Activated CD4-positive, alpha-beta T cell treated with anti-CD3 and anti-CD28 coated beads, Interleukin-2, amount 10 ng/mL, durations not matched to agents 24 days and 14 days (primary cell): ENCODE measurements at places on chromosomes 7 and 10.

- DNase-seq: no peak
These were observed 80.8 kb downstream of the ZNF92 start for GRCh38 chr7:65454469-65454868.

GRCh38 chr7:27992097-27992496, 188.5 kb downstream of the JAZF1 start:
- no peak for DNase-seq

DNA sequence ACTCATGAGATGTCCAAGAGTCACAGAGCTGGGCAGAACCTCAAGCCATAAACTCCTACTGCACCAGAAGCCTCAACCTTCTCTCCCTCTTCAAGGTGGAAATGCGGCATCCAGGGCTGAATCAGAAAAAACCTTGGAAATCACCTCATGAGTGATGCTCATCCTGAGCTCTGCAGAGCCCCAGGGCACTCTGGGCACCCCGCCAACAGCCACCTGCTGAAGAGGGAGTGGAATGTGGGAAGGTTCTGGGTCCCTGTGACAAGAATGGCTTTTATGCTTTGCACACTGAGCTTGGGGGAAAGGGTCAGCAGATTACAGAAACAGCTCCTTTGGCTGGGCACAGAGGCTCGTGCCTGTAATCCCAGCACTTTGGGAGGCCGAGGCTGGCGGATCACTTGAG, 18.8 kb downstream of the NUDT1 start:
- no peak for DNase-seq

GRCh38 chr10:31099094-31099493, 67.4 kb upstream of the ZNF438 start:
- no peak for DNase-seq

DNA sequence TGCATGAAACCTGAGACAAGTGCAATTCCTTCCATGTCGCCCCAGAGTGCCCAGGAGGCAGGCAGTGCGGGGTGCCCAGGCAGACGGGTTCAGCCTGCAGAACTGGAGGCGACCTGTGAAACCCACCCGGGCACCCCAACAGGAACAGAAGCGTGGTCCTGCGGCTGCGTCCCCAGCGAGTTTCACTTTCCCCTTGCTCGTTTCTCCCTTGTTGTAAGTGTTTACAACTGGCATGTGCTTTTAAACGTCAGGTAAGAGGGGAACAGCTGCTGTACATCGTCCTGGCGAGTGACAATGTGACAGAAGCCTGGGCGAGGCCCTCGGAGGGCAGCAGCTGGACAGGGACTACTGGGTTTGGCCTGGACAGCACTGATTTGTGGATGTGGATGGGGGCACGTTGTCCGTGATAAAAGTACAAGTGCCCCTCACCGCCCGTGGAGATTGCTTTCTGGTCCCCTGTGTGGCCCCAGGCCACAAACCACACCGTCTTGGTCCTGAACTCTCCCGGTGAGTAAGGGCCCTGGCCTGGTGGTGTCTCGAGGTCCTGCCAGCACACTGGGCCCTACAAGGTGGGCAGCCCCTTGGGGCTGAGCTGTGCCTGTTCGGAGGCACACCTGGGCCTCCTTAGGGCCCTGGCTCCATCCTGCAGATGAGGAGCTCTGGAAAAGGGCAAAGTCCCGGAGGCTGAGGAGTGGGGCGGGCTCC, 4.0 kb downstream of the VENTX start:
- peak; percentile 81 for DNase-seq

DNA sequence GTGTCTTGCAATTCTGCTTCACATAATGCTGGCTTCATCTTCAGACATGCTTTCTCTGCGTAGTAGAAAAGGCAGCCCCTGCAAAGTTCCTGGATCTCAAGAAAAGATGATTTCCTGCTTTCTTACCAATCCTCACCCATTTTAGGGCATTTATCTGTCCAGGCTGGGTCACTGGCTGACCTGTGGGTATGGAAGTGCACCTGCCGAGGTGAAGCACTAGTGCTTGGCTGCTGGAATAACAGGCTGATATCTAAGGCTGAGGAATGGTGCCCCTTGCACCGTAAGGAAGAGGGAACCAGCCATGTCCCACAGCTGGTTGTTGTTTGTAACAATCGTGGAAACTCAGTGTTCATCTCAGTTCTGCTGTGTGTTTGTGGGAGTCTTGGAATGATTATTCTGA, 138.0 kb upstream of the KLF6 start:
- no peak for DNase-seq

DNA sequence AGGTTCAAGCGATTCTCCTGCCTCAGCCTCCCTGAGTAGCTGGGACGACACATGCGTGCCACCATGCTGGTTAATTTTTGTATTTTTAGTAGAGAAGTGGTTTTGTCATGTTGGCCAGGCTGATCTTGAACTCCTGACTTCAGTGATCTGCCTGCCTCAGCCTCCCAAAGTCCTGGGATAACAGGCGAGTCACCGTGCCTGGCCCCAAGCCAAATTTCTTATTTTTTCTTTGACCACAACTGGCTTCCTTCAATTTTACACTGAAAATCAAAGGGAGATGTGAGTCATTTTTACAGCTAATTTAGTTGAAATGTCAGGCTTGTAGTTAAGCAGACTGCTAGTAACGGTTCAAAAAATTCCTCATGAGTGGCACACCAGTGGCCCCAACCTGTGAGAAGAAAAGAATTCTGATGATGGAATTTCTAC, 7.8 kb downstream of the RNF216 start:
- peak; percentile 61 for DNase-seq

DNA sequence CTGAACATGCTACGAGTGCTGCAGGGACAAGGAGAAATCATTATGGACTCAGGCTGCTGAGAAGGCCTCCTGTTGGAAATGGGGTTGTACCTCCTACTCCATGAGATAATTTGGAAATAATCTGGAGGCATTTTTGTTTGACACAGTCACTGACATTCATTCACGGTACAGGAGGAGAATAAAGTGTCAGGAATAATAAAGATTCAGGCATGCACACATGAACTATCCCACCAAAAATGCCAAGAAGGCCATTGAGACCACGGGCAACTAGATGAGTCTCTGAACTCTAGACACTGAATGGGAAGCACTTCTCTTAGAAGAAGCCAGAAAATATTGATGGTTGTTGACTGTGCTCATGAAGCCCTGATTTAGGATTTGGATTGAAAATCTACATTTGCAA, 220.9 kb upstream of the HABP2 start:
- no peak for DNase-seq

DNA sequence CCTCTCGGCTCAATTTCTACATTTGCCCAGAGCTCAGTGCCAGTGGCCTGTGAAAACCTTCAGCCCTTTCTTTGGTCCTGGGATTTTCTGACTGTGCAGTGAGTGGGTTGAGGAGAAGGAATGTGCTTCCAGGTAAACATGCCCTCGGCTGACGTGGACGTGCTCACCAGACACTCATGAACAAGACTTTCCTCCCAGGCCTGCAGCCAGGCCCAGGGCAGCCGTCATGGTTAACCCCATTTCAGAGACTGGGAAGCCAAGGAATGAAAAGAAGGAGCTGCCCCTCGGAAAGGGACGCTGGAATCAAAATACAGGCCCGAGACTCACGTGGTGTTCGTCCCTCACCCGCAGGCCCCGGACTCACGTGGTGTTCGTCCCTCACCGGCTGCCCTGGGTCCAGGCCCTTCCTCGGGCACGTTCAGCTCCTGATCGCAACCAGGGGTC, 8.8 kb upstream of the CALML5 start:
- no peak for DNase-seq

DNA sequence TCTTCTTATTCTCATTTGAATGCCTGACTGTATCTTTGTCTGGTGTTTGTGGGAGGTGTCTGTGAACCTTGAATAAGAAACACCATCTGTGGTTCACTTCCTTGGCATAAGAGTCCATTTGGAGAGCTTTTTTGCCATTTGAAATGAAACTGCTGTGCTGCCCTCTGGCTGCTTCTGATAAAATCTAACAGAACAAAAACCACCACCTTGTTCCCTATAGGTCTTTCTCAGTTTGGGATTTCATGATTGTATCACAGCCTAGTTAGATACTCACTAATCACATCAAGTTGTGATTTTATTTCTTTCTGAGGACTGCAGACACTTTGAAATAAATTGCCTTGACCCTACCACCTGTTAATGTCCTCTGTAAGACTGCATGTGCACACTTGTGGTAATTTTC, 102.7 kb upstream of the FAM13C start:
- DNase-seq: no peak

DNA sequence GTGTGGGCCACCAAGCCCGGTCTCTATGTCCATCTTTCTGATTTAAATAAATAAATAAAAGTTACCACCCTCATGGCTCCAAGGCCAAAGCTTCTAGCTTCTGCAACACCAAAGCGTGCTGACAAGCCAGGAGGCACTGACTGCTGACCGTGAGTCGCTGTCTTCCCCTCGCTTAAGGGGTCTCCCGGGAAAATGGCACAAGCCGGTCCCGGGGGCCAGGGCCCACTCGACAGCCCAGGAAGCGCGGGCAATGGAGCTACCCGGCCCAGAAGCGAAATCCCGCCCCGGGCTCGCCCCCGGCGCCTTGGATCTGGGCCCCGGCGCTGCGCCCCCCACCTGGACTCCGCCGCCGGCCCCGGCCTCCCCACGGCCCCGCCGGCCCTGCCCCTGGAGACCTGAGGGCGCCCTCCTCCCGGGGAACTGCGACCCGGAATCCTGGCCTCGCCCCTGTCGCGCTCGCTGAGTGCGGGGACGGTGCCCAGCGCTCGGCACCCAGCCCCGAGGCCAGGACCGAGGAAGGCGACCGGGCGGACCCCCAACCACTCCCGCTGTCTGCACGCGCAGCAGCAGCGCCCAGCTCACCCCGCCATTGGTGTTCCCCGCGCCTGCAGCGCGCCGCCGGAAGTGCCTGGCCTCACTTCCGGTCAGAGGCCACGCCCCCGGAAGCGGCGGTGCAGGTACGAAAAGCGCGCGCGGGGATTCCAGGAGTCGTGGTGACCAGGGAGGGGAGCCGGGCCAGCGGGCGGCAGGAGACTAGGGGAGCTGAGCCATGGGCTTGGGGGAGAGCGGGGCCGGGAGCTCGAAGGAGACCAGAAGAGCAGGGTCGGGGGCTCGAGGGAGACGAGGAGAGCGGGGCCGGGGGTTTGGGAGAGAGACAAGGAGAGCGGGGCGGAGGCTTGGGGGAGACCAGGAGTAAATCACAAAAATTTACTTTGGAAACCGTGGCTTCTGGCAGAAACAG, at the start of the genes MRM2 and NUDT1:
Gene MRM2 (minus strand): TSS at position 626 of the 961 bp plus-strand sequence. CDS start 36 bp downstream, at position 590.
Gene NUDT1 (plus strand): TSS at position 647 of the 961 bp plus-strand sequence. CDS start 2,349 bp downstream, outside the sequence.
- peak; percentile 95 for DNase-seq

- DNase-seq: no peak
These were observed 1.0 kb downstream of the SEPHS1 start for GRCh38 chr10:13347043-13347499.

- DNase-seq: peak; percentile 73
These were observed 14.5 kb upstream of the PAX2 start for GRCh38 chr10:100730725-100731406.

DNA sequence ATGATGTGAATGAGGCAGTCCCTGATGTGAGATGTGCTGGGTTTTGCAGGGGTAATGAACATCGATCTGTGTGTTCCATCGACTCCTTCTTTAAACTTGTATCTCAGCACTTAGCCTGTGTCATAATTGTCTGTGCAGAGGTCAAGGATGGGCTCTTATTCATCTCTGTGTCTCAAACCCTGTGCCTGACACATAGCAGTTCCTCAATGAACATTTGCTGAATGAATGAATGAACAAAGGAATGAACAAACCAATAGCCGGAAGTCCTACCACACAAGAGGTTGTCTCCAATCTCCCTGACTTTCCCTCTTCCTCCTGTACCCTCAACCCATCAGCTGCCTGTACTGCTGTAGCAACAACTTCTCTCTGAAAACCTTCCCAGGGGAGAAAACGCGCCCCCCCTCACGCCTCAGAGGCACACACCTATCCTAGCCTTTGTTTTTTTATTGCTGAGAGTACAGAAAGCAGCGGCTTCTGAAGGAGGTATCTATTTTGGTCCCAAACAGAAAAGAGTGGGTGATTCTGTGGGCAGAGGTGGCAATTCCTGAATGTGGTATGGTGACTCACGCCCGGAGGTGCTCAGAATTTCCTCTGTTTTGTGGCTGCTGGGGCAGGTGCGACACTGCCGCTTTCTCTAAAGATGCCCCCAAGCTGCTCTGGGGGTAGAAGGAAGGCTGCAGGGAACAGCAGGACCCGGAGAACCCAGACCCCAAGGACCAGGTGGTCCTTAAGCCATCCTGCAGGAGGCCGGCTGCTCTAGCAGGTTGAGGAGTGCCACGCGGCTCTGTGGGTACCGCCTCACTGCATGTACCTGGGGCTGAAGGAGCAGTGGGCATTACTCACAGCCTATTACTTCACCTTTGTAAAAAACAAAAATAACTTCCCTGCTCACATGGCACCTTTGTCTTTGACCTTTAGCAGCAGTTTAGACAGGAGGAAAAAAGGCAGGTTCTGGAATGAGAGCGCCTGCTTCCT, 9.6 kb downstream of the IL2RA start:
- DNase-seq: peak; percentile 90

DNA sequence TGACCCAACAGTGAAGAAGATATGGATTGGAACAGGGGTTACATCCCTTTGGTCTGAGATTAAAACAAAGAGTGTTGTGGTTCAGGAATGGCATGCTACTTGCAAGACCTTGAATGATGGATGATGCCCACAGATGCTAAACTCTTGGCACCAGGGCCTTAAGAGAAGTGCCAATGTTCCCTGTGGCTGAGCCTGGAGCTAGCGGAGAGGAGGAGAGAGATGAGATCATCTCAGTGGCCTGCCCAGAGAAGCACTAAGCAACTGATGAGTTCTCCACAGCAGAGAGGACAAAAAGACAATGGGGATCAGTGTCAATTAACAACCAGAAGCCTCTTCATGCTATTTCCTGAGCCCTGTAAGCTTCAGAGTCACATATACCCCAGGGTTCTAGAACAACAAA, 97.8 kb downstream of the ELAPOR2 start:
- DNase-seq: no peak

- no peak for DNase-seq
These were observed 178.8 kb downstream of the GNAT3 start for GRCh38 chr7:80333040-80333439.
